ENCODE measurements at places on chromosomes 16 and 17. TPM values are rescaled to one million over a fixed set of nuclear protein-coding genes. Genes with fewer than 3 reads are reported as not detected.

- no peak for DNase-seq
These were observed 79.1 kb downstream of the RAB11FIP4 start for GRCh38 chr17:31470592-31470991.

DNA sequence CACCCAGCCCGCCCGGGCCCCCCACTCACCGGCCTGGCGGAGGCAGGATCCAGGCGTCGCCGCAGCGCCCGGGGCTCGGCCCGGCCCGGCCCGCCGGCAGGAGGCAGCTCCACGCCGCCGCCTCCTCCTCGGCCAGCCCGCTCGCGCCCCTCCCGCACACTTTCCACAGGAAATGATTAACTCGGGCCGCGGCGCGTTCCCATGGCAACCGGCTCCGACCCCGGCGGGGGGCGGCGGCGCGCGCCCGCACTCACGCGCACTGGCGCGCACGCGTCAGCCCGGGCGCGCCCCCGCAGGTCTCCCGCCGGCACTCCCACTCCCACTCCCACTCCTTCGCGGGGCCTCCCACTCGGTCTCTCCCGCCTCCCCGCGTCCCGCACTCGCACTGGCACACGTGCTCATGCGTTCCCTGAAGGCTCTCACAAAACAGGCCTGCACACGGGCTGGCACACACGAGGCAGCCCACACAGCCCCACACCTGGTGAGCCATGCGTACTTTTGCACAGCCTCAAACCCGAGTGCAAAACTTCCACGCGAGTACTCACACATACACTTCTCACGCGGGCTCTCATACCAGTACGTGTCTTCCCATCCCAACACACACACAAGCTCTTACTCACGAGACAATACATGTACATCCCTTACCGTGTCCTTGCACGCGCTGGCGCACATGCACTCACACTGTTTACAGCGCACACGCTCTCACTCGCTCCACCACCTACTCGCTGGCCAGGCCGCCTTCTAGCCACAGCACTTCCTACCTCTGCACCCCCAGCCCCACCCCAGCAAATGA lies at the start of gene KIFC3:
Gene KIFC3 (minus strand): TSS at position 151 of the 793 bp plus-strand sequence. CDS start 4,248 bp downstream, outside the sequence.
- no peak for DNase-seq

The QPRT gene
- 79.2 TPM for polyA plus RNA-seq

GRCh38 chr17:11109106-11109505 lies 131.9 kb upstream of the SHISA6 start:
- no peak for DNase-seq

The FSCN2 gene
- 3.7 TPM for polyA plus RNA-seq

DNA sequence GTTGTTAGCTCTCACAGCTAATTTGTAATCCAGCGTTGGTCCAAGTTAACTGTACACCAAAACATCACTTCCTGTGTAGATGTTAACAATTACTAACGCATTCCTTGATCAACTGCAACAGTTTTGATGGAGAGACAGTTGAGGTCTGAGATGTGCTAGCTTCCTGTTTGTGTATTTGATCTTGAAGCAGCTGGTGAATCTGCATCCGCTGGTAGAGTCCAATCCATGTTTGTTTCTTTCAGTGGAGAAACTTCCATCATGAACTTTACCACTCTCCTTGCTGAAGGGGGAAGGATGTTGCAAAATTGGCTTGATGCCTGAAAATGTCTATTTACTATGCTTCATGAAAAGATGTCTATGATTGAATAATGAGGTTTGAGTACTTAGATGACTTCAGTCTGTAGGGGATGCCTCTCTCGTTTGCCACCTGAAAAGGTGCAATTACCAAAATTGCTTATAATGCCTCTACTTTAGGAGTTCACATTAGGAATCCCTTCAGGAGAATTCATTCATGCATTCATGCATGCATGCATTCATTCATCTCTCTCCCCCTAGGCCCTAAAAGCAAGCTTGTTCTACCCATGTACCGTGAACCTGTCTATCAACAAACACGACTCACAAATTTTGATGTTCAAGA lies 39.6 kb upstream of the ZKSCAN2 start:
- no peak for DNase-seq

GRCh38 chr17:49567871-49568694 lies 7.6 kb upstream of the NXPH3 start:
- DNase-seq = no peak

- DNase-seq = no peak
These were observed 12.6 kb upstream of the CDR2 start for GRCh38 chr16:22386976-22387375.

The SDR42E2 gene
- polyA plus RNA-seq = not detected

The PLEKHM1 gene
- polyA plus RNA-seq = 9.8 TPM

The ZFHX3 gene
- 8.8 TPM for polyA plus RNA-seq

GRCh38 chr16:454397-454940 lies 29.0 kb downstream of the RAB11FIP3 start:
- no peak for DNase-seq

- no peak for DNase-seq
These were observed 12.5 kb downstream of the CCDC92B start for GRCh38 chr17:2736956-2737355.

GRCh38 chr16:14446796-14447195 lies 183.3 kb downstream of the PARN start:
- no peak for DNase-seq

DNA sequence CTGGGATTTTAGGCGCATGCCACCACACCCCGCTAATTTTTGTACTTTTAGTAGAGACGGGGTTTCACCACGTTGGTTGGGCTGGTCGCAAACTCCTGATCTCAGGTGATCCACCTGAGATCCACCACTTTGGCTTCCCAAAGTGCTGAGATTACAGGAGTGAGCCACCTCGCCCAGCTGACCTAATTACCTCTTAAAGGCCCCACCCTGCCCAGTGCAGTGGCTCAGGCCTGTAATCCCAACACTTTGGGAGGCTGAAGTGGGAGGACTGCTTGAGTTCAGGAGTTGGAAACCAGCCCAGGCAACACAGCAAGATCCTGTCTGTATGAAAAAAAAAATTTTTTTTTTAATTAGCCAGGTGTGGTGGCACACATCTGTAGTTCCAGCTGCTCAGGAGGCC lies 2.9 kb upstream of the COASY start:
- DNase-seq = no peak

GRCh38 chr17:77458202-77459017 lies 317.6 kb downstream of the SEC14L1 start:
- DNase-seq = no peak

The CTF1 gene
- polyA plus RNA-seq = 12.8 TPM

DNA sequence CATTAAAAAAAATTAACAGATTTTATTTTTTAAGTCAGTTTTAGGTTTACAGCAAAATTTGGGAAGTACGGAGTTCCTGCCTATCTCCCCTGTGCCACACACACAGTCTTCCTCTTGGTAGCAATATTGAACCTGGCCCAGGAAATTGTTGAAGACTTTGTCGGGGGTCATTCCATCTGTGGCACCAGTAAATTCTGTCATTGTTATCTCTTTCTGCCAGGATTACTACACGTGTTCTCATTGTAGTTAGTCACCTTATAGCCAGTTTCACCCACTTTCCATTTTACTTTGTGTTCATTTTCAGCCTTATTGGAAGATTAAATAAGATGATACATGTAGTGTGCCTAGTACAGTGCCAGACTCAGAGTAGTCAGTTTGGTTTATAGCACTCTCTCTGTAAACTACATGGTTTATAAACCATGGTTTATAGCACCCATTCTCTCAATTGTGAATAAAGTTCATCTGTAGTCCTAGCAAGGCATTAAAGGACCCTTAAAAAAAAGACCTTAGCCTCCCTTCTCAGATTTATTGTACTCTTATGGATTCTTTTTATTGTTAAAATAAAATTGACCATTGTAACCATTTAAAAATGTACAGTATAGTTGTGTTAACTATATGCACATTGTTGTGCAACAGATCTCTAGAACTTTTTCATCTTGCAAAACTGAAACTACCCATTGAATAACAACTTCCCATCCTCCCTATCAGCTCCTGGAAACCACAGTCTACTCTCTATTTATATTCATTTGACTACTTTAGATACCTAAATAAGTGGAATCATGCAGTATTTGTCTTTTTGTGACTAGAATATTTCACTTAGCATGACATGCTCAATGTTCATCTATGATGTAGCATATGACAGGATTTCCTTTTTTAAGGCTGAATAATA lies 36.1 kb downstream of the NLK start:
- no peak for DNase-seq

The MYH1 gene
- 12.1 TPM for polyA plus RNA-seq

- DNase-seq = no peak
These were observed 16.7 kb downstream of the ZFPM1 start for GRCh38 chr16:88469615-88470395.

All from forelimb muscle (tissue), 1 donor.